ENCODE measurements at places on chromosomes 1 and 21.

DNA sequence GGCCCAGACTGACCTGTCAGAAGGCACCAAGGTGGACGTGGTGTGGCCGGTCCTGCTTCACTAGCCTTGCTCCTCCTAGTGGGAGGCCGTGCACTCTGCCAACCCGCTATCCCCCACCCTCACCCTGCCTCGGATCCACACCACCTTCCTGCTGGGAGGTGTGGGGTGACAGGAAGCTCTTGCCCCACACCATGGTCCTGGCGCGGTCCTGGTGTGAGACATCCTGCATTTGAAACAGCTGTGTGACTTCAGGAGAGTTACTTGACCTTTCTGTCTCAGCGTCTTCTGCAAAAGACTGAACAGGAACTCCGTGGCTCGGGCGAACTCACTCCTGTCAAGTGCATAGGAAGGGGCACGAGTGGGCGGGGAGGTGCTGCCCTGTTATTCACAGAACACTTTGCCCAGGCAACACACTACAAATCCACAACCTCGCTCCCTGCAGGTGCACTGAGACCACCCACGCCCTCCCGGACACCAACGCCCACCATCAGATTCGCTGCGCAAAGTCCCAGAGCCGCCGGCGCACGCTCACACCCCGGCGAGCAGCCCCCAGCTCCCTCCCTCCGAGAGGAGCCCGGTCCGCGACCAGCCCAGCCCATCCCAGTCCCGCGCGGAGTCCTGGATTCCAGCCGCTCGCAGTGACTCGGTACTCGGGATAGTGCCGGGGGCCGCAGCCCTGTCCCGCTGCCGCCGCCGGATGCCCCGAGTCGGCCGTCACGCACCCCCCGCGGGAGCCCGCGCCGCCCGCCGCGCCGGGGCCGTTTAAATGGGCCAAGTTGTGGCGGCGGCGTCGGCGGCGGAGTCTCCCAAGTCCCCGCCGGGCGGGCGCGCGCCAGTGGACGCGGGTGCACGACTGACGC lies at the start of gene SAMD11:
SAMD11 (plus strand) TSS at position 793 of the 860 bp plus-strand sequence. CDS start 509 bp downstream, outside the sequence.
- peak; percentile 65 for DNase-seq

- DNase-seq: no peak
These were observed 11.2 kb downstream of the ALX3 start for GRCh38 chr1:110059133-110059863.

DNA sequence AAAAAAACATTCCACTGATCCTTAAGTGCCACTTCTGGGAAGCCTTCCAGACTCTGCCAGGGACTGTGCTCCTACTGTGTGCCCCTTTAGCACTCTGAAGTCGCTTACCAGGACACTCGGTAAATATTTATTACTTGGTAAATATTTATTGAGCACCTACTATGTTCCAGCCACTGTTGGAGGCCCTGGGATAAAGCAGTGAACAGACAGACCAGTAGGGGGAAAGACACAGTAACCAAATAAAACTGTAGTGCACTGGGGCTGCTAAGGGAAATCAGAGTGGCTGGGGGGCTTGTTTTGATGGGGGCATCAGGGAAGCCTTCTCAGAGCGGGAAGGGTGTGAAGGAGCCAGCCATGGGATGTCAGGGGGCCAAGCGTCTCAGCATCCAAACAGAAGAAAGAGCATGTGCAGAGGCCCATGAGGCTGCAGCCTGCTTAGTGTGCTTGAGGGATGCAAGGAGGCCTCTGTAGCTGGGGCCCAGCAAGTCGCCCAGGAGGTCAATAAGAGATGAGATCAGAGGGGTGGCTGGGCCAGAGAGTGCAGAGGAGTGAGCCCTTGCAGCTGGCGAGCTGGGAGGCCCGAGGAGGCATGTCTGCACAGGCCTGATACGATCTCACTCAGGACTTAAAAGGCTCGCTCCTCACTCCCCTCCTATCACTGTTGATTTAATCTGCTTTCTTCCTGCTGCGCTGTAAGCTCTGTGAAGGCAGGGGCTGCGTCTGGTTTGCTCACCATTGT lies 28.6 kb downstream of the KAZN start:
- DNase-seq: no peak

DNA sequence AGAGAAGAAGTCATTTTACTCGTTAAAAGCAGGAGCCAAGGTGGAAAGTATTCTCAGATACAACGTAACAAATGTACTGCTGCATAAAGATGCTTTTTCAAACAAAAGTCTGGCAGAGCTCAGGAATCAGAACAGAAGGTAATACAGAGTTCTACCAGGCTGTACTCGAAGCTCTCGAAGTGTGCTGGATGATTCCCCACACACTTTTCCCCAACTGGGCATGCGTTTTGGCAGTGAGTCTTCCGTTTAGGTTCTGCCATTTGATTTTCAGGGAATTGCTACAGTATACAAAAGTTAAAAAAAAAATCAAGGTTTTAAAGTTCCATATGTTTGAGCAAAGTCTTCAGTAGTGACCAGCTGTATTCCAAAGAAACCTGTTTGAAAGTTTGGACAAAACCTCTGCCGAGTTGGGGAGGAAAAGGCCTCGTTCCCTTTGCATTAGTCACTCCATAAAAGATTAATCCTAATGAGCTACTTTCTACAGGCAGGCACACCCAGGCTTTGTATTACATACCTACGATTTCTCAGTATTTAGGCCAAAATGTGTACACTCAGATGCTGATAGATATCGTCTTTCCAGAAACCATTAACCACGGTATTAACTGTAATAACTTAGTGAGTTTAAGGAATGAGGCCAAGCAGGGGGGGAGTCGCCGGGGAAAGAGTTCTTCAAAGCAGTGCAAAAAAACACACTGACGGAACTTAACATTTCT lies 477.1 kb downstream of the LMO4 start:
- DNase-seq: no peak

DNA sequence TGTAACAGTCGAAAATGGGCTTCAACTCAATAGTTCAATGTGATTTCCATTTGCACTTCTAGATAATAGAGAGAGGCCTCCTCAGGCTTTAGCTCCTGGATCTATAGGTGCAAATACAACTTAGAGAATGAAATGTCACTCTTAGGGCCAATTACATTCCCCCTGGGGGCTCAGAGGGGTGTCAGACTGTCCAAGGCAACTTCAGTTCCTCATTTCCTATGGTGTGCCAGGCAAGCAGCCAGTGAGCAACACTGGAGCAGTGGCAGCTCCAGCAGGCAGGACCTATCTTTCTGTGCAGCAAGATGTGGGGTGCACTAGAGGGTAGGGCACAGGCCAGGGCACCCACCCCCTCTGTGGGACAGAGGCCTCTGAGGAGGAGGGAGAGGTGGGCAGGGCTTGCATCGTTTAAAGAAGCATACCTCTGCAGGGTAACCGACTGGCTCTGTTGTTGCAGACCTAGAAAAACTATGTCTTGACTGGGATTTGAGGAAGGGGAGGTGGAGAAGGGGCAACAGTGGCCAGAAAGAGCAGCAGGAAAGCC lies 97.3 kb downstream of the SUSD4 start:
- no peak for DNase-seq
